ENCODE measurements at places on chromosomes 6 and 20.

GRCh38 chr6:71222671-71223070, 65.9 kb upstream of the OGFRL1 start:
- no peak for DNase-seq

GRCh38 chr6:10837622-10837994, 731 bp downstream of the MAK start:
- DNase-seq, result no peak

DNA sequence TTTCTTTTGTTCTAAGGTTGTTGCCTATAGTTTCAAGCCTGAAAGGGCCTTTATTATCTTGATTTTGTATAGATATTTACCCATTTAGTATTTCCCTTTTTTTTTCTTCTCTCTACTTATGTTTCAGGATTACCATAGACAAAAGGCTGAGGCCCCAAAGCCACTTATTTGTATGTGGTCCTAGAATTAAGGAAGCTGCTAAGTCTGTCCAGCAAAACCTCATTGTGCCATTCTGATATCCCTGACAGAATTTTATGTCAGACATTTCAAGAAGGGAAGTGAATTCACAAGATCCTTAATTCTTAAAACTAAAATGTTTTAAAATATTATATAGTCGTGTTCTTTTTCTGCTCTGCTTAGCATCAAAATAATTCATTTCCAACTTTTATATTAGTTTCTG, 6.9 kb downstream of the HAO1 start:
- no peak for DNase-seq

DNA sequence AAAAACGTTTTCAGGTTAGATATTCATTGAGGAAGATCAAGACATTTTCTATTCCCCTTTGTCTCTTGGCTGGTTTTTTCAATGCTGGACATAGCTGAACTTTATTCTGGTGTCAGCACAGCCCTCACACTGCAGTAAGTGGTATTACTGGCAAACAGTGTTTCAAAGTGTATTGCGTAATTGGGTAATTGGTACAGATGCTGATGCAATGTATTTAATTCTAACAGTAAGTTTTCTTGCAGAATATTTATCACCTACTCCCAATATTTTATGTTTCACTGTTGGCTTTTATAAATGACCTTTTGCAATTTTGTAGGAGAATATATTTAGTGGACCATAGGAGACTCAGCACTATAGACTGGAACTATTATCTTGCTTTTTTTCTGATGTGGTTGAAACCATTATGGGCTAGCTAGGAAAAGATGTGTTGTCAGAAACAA, 287.6 kb upstream of the SOX4 start:
- no peak for DNase-seq

DNA sequence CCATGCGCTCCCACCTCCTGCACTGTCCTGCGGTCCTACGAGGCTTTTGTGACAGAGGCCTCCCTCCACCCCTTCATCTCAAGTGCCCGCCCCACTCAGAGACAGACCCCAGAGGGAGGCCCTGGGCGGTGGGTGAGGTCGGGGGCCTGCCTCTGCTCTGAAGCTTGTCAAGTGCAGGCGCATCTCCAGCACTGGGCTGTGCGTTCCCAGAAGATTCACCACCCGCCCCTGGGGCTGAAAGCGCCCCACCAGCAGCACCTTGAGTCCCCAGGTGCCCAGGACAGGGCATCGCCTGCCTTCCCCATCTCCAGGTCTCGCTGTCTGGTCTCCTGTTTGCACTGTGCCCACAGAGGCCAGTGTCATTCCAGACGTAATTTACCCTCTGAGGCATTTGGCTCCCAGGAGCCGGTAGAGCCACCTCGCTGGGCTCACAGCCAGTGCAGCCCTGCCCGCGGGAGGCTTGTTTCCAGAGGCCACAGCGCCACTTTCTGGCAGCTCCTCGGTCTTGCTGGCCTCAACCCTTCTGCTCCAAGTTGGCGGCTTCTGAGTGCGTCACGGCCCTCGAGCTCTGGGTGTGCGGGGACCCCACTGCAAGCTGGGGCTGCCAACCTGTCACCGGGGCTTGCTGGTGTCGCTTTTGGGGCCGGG, 191.1 kb downstream of the TAF4 start:
- DNase-seq, result no peak

DNA sequence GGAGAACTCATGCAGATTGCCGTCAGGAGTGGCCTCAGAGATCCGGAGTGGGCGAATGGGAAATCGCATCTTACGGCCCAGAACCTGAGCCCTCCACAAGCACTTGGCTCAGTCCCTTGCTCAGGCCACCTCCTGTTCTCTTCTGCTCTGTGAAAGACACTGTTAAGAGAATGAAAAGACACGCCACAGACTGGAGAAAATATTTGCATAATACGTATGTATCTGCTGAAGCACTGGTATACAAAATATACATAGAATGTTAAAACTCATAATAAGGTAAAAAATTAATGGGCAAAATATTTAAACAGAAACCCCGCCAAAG, 838 bp upstream of the POM121L2 start:
- DNase-seq, result no peak

DNA sequence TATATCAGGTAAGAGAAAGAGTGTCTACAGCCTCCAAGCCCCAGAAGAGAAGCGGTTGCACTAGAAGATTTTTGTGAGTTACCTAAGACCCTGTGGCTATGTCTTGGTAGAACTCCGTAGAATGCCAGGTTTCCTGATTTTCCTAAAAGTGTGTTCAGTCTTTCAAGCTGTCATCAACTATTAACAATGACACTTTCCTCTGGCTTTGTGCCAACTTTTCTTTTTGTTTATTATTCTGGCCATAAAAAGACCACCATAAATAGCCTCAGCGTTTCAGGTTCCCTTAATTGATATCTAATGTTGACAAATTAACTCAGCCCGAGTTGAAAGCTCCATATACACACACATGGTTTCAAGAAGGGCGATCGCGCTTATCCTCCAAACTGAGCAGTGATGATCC, 1.2 kb downstream of the PAK5 start:
- DNase-seq, result no peak

All from hepatic stellate cell (primary cell).